Naive thymus-derived CD4-positive, alpha-beta T cell (primary cell): ENCODE measurements at places on chromosomes 3 and 15.

DNA sequence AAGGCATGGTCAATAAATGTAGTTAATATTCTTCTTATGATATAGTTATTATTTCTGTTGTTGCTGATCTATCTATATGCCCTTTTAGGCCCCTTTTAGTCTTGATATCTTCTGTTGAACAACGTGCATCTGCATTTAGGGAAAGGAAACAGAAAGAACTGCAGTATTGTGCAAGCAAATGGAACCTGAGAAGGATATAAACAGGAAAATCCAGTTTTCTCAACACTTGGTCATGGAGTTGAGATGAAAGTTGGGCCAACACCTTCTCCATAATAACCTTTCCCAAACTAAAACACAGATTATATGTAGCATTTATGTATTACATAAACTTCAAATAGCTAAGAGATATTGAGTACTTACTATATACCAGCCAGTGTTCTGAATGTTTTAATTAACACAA is 179.7 kb downstream of the ADAMTS9 start:
- no peaks in the 10 kb centered on the region for H3K36me3 ChIP-seq
- DNase-seq = no peak
- H3K27ac ChIP-seq = no peak overlapping the region
- H3K27me3 ChIP-seq = no peaks in the 10 kb centered on the region

- H3K4me1 ChIP-seq = peaks cover 39% of the 10 kb centered on the region
- peak overlapping the region; percentile 18 for H3K4me3 ChIP-seq
- H3K36me3 ChIP-seq = no peaks in the 10 kb centered on the region
- DNase-seq = no peak
Observed at GRCh38 chr3:43390255-43390588, 103.9 kb downstream of the SNRK start.

- H3K27ac ChIP-seq = no peak overlapping the region
- no peak overlapping the region for H3K4me3 ChIP-seq
- no peak for DNase-seq
Observed at GRCh38 chr3:65855370-65856100, 183.2 kb downstream of the MAGI1 start.

DNA sequence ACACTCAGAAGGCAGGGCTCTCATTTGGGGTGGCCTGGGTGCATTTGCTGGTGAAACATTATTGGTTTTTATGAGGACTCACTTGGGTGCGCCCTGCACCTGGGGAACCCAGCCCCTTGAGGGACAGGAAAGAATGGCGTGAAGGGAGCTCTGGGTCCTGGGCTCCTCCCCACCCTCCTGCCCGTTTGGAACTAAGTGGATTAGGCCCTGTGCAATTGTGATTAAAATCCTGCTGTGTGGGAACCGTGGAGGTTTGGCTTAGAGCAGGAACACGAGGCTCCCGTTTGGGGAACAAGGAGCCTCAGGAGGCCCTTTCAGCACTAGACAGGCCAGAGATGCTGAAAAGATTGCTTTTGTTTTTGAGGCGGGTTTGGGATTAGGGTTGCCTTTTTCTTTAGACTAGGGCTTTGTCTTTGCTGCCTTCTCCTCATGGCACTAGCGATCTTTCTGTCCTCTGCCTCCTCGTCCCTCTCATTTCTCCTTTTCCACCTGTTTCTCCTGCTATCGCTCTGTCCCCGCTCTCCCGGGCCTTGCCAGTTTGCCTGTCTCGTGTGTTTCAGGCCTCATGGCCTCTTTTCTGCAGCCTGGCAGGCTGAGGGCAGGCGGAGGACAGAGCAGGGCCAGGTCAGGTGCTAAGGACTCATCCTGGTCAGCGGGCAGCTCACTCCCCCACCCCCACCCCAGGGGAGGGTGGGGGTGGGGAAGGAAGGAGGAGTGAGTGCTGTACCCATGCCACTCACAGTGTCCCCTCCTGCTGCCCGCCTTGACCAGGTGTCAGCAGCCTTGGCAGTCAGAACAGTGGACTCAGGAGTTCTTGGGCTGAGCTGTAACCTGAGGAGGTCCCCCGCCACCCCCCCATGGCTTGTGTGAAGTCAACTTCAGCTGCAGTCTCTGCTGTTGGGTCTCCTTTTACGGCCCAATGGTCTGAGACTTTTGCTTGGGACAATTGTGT is 8.6 kb downstream of the MAPKAPK3 start:
- no peaks in the 10 kb centered on the region for H3K27me3 ChIP-seq
- DNase-seq = no peak
- H3K4me3 ChIP-seq = peak overlapping the region; percentile 4
- H3K36me3 ChIP-seq = peaks cover 7% of the 10 kb centered on the region
- H3K4me1 ChIP-seq = peaks cover 66% of the 10 kb centered on the region
- H3K27ac ChIP-seq = no peak overlapping the region

DNA sequence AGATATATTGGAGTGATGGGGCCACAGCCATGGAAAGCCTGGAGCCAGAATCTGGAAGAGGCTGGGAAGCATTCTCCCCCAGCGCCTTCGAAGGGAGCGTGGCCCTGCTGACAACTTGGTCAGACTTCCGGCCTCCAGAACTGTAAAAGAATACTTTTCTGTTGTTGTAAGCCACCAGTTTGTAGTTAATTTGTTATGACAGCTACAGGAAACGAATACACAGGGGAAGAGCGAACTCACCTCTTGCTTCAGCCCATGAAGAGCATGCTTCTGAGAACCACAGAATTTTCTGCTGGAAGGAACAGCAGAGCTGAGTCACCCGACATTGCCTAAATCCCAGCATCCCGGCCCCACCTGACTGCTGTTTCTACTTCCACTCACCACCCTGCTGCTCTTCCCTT is 501.7 kb downstream of the SHQ1 start:
- H3K27me3 ChIP-seq = no peaks in the 10 kb centered on the region
- no peaks in the 10 kb centered on the region for H3K36me3 ChIP-seq
- peaks cover 3% of the 10 kb centered on the region for H3K4me1 ChIP-seq
- peak overlapping the region; percentile 62 for H3K27ac ChIP-seq
- peak; percentile 27 for DNase-seq

- no peaks in the 10 kb centered on the region for H3K36me3 ChIP-seq
- no peaks in the 10 kb centered on the region for H3K27me3 ChIP-seq
- no peaks in the 10 kb centered on the region for H3K4me1 ChIP-seq
- H3K27ac ChIP-seq = no peak overlapping the region
- H3K4me3 ChIP-seq = no peak overlapping the region
Observed at GRCh38 chr3:183188895-183189462, 26.4 kb upstream of the LAMP3 start.

- no peak for DNase-seq
- no peak overlapping the region for H3K27ac ChIP-seq
- H3K4me3 ChIP-seq = no peak overlapping the region
Observed at GRCh38 chr3:66353530-66353929, 132.7 kb downstream of the SLC25A26 start.

DNA sequence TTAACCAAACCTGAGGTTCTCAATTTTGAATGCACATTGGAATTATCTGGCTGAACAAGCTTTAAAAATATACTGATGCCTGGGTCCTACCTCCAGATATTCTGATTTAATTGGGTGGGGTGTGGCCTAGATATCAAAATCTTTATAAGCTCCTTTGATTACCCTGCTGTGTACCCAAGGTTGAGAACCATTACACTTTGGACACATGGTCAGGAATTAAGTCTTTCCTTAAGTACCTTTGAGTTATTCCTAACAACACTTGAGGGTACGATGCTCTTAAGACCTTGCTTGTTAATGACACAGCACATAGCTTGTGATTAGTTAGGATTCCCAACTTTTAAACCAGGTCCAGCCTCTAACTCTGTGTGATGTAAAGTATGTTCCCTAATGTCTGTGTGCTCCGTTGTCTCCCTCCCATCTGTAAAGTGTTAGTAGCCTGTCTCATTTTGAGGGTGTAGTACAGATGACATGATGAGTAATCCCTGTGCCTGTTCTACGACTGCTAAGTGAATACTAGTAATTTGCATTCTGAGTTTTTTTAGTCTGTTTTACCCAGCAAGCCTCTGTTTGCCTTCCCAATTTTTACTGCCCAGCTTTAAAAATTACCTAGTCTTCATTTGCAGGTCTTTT is 154.9 kb downstream of the KLHL25 start:
- H3K4me1 ChIP-seq = peaks cover 3% of the 10 kb centered on the region
- peaks cover 5% of the 10 kb centered on the region for H3K36me3 ChIP-seq
- H3K4me3 ChIP-seq = no peak overlapping the region
- H3K27ac ChIP-seq = no peak overlapping the region
- H3K27me3 ChIP-seq = no peaks in the 10 kb centered on the region

- H3K27me3 ChIP-seq = no peaks in the 10 kb centered on the region
- DNase-seq = no peak
- H3K36me3 ChIP-seq = no peaks in the 10 kb centered on the region
- no peak overlapping the region for H3K4me3 ChIP-seq
Observed at GRCh38 chr15:38860253-38860652, 295.6 kb upstream of the RASGRP1 start.

DNA sequence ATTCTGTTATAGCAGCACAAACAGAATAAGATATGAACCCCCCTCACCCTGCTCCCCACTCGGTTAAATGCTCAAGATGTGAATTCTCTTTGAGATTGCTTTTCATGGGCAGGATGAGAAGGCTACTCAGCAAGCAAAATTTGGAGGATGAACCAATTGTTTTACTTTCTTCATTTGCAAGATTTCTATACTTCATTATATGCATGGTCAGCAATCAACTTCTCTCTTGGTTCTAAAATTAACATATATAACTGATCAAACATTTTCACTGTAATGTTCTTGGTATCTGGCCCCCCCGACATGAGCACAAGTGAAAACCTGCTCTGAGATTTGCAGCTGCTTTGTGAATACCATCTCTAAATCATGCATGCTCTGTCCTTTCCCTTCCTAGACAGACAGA is 556.1 kb upstream of the MDFIC2 start:
- no peaks in the 10 kb centered on the region for H3K36me3 ChIP-seq
- H3K4me3 ChIP-seq = no peak overlapping the region
- H3K4me1 ChIP-seq = no peaks in the 10 kb centered on the region
- no peak for DNase-seq
- no peaks in the 10 kb centered on the region for H3K27me3 ChIP-seq

GRCh38 chr15:57395292-57395691 is 19.0 kb downstream of the CGNL1 start:
- no peak overlapping the region for H3K27ac ChIP-seq
- H3K4me1 ChIP-seq = no peaks in the 10 kb centered on the region
- H3K36me3 ChIP-seq = no peaks in the 10 kb centered on the region
- H3K4me3 ChIP-seq = no peak overlapping the region
- no peak for DNase-seq

GRCh38 chr3:194485881-194486539 is 792 bp downstream of the ATP13A3 start:
- H3K27me3 ChIP-seq = no peaks in the 10 kb centered on the region
- H3K4me3 ChIP-seq = peak overlapping the region; percentile 72
- DNase-seq = peak; percentile 27
- peak overlapping the region; percentile 82 for H3K27ac ChIP-seq

DNA sequence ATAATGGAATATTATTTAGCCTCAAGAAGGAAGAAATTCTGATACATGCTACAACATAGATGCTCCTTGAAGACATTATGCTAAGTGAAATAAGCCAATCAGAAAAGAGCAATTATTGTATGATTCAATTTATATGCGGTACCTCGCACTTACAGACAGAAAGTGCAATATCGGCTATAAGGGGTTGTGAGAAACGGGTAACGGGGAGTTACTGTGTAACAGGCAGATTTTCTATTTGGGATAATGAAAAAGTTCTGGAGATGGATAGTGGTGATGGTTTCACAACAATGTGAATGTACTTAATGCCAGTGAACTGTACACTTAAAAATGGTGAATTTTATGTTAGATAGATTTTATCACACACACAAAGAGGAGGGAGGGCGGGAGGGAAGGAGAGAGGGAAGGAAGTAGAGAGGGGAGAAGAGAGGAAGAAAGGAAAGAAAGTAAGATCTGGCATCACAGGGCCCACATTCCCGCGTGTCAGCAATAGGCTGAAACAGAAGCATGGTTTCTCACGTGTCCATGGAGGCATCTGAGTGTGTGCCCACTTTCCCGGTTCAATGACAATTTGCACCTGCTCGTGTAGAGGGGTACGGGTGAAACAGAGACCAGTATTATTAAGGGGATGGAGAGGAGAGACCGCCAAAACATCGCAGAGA is 700 bp upstream of the BLM start:
- H3K27me3 ChIP-seq = no peaks in the 10 kb centered on the region
- H3K4me3 ChIP-seq = peak overlapping the region; percentile 75
- H3K36me3 ChIP-seq = no peaks in the 10 kb centered on the region
- H3K27ac ChIP-seq = peak overlapping the region; percentile 85

DNA sequence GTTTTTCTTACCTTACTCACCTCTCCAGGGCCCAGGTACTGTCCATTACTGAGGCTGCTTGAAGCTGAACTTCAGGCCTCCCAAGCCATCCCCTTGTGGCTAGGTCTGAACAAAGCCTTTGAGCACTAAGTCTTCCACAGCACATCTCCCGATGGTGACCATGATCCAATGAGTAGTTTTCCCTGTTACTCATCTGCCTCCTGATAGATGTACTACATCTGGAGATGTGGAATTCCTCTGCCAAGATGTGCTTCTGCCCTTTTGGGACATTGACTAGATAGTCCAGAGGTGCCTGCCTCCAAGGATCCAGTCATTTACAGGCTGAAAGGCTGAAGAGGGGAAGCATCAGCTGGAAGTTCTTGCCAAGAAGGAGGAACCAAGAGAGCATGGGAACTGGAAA is 28.9 kb upstream of the SLC35G2 start:
- peaks cover 10% of the 10 kb centered on the region for H3K4me1 ChIP-seq
- DNase-seq = no peak
- H3K27ac ChIP-seq = no peak overlapping the region
- H3K27me3 ChIP-seq = no peaks in the 10 kb centered on the region

DNA sequence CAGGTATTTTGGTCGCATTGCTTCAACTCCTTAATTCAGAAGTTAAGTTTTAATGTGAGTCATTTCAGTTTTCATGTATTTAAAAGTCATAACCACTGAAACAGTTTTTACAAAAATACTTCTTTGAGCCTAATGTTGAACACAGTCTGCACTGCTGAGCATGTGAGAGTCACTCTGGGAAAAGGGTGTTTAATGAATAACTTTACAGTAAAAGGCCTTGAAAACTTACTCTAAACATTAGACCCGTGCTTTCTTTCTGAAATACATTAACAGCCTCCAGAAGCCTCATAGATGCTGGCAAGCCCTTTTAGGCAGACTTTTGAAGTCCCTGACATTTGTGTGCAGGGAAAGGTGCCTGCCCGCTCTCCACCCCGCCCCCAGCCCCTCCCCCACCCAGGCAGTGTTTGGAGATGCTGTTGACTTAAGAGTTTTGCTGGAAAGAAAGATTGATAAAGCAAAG is 68.9 kb upstream of the NR2F2 start:
- no peak overlapping the region for H3K27ac ChIP-seq
- no peak overlapping the region for H3K4me3 ChIP-seq
- H3K4me1 ChIP-seq = no peaks in the 10 kb centered on the region
- no peak for DNase-seq

- no peaks in the 10 kb centered on the region for H3K36me3 ChIP-seq
- no peak for DNase-seq
- H3K4me1 ChIP-seq = no peaks in the 10 kb centered on the region
- H3K4me3 ChIP-seq = no peak overlapping the region
Observed at GRCh38 chr3:21392526-21392925, 358.5 kb downstream of the ZNF385D start.
